EH (cell line): ENCODE measurements at places on chromosomes 11 and 22.

GRCh38 chr22:24319451-24319850, 48.8 kb downstream of the SPECC1L start:
- peak; percentile 52 for DNase-seq

GRCh38 chr22:41383085-41383484, 1.3 kb downstream of the TEF start:
- no peak for DNase-seq

DNA sequence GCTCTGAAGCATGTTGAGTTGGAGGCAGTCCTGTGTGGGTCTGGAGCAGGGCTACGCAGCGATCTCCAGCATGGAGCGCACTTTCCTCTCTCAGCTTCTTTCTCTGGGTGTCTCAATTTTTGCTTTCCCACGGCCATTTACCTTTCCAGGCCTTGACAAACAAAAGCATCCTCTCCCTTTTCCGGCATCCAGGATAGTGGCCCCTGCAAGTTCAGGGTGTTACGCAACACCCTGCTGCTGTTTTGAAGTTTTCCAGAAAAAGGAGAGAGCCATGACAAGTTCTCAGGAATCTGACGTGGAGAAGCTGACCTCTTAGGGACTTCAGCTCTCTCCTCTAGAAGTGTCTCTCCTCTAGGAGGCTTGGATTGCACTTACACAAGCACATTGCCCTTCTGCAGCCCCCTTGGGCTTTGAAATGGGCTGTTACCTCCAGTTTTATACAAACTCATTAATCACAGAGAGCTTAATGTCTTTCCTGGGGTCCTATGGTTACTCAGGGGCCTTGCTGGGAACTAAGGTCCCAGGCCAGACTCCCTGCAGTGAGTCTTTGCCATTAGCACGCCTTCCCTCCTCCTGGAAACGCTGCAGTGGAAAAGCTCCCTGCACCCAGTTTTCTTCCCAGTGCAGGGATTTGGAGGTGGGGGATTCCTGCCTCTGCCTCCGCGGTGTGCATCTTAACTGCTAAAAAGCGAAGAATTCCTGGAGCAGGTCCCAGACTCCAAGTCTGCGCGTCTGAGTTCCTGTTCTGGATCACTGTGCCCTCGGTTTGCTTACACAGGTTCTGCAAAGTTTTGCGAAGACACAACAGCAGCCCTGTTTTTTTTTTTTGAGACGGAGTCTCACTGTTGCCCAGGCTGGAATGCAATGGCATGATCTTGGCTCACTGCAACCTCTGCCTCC, 80.4 kb downstream of the BARX2 start:
- no peak for DNase-seq

DNA sequence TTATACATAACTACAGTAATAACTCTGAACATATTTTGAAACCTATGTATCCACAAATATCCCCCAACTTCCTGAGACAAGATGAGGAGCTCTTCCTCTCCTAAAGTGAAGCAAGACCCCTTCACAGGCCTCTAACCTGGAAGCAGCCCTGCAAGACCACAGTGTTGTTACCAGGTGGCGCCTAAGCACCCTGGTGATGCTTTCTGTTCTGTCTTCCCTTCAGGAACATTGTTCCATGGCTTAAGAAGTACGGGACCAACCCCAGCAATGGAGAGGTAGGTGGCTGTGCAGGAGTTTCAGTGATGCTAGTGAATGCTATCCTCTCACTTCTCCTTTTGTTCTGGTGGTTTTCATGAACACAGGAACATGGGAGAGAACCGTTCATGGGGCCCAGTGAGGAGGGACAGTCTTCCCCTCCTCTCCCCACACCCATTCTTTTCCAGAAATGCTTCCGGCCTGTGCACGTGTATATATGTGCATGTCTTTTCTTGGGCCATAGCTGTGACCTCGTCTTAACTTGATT, 6.4 kb downstream of the PPIL2 start:
- no peak for DNase-seq

GRCh38 chr11:121070951-121071845, 29.8 kb upstream of the TECTA start:
- peak; percentile 9 for DNase-seq
